ENCODE measurements at places on chromosomes 6 and 20. TPM values are rescaled to one million over a fixed set of nuclear protein-coding genes. Genes with fewer than 3 reads are reported as not detected.

The NR2E1 gene
- not detected for total RNA-seq

The SNHG17 gene
- 18.6 TPM for total RNA-seq

The PNRC1 gene
- total RNA-seq, result 881 TPM

The GRIK2 gene
- total RNA-seq, result not detected

The KIF6 gene
- total RNA-seq, result not detected

Data from mononuclear cell (primary cell).